ENCODE measurements at places on chromosomes 11 and 22.

GRCh38 chr11:115284773-115285172 is 219.4 kb downstream of the CADM1 start:
- no peak for DNase-seq

GRCh38 chr11:102345904-102346303 is 1.1 kb upstream of the BIRC2 start:
- DNase-seq = no peak

DNA sequence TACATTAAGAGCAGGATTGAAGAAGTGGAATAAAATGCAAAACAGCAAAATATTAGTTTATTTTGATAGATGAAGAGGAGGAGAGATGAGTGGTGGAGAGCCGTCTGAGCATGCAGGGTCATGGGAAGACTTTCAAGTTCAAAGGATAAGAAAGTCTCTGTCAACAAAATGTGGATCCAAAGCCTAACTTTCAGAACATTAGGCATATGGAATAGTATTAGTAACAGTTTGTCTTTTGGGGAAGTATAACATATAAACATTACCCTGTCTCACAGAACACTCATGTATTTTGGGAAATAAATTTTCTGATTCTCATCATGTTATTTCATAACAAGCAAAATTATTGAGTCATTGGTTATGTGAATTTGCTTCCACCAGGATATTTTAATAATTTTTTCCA is 104.3 kb upstream of the CEP126 start:
- no peak for DNase-seq

GRCh38 chr11:1156506-1157340 is 1.0 kb upstream of the MUC5AC start:
- DNase-seq = no peak

DNA sequence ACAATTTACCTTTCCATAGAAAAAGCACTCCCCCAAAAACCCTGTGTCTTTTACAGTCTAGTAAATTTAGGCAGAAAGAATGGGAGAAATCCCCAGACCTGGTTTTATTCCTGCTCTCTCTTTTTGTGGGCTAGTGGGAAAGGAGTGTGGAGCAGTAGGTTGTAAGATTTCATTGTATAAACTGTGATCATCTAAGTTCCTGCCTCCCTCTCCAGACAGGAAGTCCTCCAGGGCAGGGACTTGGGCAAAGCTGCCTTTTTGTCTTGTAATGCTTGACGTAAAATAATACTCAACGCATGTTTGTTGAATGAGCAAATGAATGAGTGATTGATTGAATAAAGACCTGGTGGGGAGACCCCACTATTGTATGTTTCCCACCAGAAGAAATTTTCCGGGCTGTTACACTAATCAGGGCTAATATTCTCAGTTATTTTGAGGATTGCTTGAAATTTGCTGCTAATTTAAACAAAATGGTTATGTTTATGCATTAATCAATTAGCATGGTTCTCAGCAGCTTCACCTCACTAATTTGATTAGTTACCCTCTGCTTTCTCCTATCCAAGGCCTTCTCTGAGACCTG is 36.3 kb downstream of the CSNK2A3 start:
- DNase-seq = no peak

- no peak for DNase-seq
Measured at GRCh38 chr22:42271191-42271813, 849 bp upstream of the TCF20 start.

- no peak for DNase-seq
Measured at GRCh38 chr11:11057472-11057854, 199.6 kb upstream of the ZBED5 start.

- no peak for DNase-seq
Measured at GRCh38 chr11:14480716-14481115, 18.9 kb downstream of the COPB1 start.

DNA sequence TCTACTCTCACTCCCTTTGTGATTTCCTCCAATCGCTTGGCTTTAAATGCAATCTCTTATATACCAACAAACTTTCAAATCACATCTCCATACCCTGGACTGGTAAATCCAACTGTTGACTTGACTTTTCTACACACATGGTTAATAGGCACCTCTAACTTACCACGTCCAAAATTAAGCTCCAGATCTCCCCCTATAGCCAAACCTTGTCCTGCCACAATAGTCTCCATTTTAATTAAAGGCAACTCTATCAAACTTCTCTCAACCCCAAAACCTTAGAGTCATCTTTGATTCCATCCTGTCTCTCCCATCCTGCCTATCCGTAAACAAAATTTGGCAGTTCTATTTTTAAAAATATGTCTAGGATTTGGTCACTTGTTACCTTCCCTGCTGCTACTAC is 141.8 kb upstream of the DDI1 start:
- no peak for DNase-seq

- DNase-seq = no peak
Measured at GRCh38 chr11:67381244-67381972, 8.0 kb upstream of the CLCF1 start.

DNA sequence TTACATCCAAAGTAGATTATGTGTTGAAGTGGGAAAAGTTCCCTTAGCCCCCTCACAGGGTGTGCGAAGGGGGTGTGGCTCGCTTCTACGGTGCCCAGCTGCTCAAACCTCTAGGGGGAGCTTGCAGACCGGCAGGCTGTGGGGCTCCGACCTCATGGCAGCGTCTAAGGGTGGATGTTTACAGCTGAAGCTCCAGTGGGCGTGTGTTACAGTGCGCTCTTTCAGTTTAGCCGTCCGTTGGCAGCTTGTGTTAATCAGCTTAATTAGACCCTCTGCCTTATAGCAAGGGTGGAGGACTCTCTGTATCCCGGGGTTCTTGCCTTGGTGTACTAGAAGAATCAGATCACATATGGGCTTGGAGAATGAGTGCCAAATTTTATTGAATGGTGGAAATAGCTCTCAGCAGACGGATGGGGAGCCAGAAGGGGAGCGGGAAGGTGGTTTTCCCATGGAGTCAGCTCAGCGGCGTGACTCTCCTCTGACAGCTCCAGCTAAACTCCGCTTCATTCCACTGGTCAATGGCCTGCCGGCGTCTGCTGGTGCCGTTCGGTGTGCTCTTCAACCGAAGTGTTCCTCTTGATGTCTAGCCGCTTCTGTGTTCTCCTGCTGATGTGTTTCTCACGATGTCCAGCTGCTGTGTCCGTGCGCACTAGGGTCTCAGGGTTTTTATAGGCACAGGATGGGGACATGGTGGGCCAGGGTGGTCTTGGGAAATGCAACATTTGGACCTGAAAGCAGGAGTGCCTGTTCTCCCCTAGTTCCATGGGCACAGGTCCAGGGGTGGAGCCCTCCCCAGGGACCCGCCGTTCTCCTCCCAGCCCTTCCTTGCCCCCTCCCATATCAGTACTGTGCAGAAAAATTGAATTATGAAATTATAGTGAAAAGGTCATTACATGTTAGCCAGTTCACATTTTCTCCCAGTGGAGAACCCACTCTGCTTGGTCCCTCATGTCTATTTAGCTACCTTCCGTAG is 28.6 kb upstream of the OR10G7 start:
- DNase-seq = peak; percentile 50

DNA sequence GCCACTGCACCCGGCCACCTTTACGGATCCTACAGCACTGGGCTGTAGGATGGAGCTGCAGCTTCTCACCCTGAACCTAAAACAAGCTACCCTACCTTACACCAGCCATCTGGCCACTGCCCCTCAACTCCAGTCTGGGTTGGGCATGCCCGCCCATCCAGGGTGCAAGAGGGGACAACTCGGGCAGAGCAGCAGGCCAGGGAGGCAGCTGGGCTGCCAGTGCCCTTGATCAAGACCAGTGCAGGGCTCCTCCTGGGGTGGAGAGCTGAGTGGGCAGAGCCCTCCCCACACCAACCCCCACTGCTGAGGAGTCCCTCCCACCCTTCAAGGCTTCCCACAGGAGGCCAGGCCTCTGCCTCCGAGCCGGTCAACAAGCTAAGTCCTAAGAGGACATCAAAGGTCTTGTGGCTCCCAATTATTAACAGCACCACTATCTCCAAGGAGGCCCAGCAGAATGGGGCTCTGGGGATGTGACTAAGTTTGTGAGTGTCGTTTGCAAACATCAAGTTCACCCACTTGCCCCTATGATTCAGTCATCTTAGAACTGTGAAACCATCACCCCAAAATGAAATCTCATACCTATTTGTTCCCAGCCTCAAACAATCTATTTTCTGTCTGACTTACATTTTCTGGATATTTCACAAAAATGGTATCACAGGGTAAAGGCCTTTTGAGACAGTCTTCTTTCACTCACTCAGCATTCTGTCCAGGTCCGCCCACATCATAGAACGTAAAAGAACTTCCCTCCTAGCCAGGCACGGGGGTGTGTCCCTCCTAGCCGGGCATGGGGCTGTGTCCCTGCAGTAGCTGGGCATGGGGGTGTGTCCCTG is 11.0 kb downstream of the GATD1 start:
- DNase-seq = no peak

GRCh38 chr11:27234043-27234668 is 128.9 kb downstream of the CCDC34 start:
- peak; percentile 21 for DNase-seq

DNA sequence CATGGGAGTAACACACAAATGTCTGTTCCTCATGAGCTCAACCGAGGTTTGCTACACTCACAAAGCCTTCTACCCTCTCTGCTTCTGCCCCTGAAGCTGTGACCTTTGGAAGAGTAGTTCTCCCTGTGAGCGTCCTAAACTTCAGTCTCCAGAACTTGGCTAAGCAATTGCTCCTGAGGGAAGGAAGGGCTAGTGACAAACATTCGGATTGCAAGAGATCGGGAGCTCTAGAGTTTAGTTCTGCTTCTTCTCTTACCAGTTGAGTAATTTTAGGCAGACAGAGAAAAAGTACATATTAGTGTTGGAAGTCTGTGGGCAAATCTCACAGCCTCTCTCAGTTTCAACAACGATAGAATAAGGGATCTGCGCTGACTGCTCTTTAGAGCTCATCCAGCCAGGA is 27.3 kb upstream of the ELF5 start:
- DNase-seq = no peak

DNA sequence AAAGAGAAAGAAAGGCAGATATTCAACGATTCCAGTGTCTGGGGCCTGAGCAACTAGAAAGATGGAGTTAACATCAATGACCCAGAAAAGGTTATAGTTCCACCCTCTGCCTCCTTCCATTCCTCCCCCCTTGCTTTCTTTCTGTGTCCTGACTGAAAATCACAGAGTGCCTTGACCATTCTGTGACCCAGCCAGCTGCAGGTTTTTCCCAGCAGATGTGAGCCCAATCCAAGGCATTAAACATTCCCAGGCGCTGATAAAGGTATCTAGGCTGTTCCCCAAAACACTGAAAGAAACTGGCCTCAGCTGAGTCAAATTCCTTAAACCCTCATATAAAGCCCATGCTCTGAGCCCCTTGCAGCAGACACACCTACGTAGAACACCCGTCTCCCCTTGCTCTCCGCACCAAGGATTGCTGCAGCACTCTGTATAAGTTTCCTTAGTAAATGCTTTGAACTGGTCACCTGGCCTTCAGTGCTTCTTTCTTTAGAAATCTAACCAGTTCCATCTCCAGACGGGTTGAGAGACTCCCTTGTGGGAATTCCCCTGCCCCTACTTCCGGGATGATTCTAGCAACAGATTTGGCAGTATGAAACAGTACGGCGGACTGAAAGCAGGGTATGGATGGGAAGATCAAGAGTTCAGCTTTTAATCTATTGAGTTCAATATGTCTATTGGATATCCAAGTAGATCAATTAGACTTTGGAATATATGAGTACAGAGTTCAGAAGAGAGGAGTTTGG is 48.8 kb upstream of the ZC3H12C start:
- no peak for DNase-seq

DNA sequence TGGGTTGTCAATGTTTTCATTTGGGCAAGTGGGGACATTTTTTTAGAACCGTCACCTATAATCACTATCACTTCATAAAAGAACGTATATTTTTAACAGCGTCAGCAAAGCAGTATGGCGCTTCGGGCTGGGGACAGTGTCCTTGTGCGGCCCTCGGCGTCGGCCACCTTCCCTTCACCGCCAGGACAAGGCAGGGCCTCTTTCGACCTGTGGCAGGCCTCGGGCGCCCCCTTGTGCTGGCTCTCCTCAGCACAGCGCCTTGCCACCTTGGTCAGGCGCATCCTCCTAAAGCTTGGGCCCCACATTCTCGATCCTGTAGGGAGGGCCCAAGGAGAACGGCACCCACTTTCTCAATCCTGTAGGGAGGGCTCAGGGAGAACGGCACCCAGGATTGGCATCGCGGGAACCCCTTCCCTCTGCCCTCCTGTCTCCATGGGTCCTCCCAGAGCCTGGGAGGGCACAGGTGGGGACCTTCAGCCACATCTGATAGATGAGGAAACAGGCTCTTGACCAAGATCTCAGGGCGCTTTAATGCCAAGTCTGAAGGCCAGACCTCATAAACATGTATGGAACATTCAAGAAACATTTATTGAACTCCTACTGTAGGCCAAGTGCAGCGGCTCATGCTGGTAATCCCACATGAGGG is 11.5 kb upstream of the FADD start:
- DNase-seq = peak; percentile 30

DNA sequence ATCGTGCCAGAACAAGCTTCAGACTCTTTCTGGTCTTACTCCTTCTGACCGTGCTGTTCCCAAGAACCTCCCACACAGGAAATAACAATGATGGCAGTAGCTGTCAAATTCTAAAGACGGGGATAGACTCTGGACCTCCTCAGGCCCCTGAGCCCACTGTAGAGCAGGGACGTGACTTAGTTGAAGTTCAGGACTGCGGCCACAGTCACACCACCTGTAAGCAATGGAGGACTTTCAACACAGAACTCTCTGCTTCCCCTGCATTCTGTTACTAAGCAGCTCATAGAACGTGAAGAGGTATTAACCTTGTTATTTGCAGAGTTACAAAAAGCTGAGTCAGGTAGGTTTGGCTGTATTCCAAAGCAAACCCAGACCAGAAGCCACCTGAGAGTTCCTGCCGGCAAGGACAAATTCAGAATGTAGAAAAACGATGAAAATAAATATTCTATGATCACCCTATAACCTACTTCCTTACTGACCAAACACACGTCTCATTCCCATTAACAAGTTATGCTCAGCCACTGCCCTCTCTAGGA is 12.7 kb downstream of the TMEM45B start:
- DNase-seq = peak; percentile 85

DNA sequence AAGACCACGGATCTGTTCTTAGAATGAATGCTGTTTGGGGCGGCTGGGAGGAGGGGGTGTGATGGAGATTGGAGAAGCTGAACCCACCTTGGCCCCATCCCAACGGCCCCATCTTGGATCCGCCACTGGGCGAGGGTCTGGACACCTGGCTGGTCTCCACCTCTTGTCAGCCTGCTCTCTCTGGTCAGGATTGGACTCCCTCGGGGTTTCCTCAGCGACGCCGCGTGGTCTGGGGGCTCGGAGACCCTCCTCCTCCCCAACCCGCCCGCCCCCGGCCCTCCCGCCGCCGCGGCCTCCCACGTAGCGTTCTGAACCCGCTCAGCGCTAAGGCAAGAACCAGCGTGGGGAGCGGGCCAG is 4.3 kb upstream of the FLI1 start:
- no peak for DNase-seq

Measured in NCI-H510A treated with DMSO at 0.1 percent for 48 hours (cell line).